MCF 10A (cell line): ENCODE measurements at places on chromosomes 6 and 20. TPM values are rescaled to one million over a fixed set of nuclear protein-coding genes. Genes with fewer than 3 reads are reported as not detected.

The CALHM6 gene
- total RNA-seq, result not detected in 2 replicates

DNA sequence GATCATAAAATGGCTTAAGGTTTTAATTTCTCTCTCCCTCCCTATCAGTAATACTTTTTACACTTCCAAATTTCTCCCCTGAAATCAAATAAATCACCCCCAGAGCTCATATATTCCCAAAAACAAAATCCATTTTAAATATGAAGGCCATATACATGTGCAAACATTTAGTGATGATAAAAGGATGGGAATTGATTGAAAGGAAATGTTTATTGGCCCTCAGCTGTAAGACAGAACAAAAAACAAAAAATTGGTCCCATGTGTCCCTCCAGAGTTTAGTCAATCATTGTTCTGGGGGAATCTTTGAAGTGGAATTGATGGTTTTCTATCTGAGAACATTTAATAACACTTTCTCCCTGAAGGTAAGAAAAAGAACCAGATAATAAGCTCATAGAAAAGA, 91.7 kb downstream of the COL12A1 start:
- DNase-seq, result no peak

GRCh38 chr6:25165800-25166199, 113.4 kb upstream of the CARMIL1 start:
- DNase-seq, result no peak

DNA sequence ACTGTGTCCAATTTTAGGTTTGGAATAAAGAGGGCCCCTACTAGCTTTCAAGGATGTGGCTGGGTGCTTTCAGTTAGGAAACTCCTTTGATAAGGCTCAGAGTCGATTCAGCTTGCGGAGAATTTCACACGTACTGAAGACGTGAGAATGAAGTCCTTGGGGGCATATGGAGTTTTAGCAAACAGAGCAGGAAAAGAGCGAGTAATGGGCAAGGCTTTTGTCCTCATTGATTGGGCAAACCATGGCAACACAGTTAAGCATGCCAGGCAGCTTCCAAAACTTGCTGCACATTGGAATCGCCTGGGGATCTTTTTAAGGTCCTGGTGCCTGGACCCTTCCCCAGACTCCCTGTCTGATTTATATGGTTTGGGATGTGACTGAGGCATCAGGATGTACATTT, 29.2 kb downstream of the ISM1 start:
- DNase-seq, result no peak

DNA sequence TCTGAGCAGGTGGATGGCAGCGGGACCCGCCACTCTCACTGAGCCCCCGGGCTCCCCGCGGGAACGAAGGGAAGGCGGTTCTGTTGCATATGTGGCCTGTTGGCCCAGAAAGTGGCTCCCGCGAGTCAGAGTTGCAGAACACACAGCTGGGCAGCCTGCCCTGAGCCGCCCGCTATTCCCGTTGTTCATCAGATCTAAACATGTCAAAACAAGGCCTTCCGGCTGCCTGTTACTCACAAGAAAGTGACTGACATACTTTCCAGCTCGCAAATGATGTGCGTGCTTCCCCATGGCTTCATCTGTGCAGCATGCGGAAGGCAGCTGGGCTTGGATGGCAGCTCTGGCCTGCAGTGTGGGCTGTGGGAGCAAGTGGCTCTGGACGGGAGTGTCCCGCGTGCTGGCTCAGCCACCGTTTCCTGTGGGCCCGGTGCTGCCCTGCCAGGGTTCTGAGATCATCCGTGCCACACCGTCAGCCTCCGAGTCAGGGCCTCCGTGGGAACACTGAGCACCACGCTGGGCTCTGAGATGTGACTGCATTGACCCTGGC, 227.3 kb downstream of the ERMARD start:
- peak; percentile 83 for DNase-seq

The FKBP5 gene
- 304 and 387 TPM in 2 replicates for total RNA-seq

The CAPN11 gene
- not detected in 2 replicates for total RNA-seq

DNA sequence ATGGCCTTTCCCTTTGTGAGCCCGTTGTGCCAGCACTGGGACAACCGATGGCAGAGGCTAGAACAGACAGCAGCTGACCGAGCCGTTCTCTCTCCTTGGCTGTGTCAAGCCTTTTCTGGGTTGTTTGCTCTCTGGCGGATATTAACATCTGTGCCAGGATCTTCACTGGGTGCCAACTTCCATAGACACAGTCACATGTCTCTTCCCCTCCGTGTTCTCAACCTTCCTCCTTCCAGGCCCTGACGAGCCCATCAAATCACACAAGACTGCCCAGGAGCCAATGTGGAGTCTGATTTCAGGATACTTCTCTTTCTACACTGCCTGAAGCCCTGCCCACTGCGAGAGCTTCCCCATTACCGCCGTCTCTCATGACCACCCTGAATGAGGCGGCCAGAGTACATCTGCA, 111.0 kb upstream of the RALGAPA2 start:
- DNase-seq, result no peak

DNA sequence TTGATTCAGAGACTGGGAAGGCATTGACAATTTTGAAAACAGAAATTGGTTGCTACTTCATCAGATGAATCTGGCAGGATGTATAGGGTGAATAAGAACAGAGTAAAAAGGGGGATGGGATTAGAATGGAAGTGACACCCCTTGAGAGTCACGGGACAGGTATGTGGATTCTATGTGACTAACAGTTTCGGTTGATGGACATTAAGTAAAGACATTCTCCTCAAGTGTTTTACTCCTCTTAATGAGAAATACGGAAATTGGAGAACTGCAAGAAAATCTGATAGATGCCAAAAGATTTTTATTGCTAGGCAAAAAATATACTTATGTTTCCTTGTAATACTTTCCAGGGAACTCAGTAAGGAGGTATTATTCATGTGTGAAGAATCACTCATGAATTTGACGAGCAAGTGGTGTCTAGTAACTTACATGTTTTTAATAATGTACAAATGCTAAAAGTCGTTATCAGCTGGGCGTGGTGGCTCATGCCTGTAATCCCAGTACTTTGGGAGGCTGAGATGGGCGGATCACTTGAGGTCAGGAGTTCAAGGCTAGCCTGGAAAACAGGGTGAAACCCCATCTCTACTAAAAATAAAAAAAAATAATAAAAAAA, 135.8 kb downstream of the KIF16B start:
- DNase-seq, result no peak

GRCh38 chr6:31355583-31355948, 1.4 kb downstream of the HLA-B start:
- no peak for DNase-seq

- DNase-seq, result no peak
Observed at GRCh38 chr6:168013250-168013915, 15.9 kb downstream of the KIF25 start.

DNA sequence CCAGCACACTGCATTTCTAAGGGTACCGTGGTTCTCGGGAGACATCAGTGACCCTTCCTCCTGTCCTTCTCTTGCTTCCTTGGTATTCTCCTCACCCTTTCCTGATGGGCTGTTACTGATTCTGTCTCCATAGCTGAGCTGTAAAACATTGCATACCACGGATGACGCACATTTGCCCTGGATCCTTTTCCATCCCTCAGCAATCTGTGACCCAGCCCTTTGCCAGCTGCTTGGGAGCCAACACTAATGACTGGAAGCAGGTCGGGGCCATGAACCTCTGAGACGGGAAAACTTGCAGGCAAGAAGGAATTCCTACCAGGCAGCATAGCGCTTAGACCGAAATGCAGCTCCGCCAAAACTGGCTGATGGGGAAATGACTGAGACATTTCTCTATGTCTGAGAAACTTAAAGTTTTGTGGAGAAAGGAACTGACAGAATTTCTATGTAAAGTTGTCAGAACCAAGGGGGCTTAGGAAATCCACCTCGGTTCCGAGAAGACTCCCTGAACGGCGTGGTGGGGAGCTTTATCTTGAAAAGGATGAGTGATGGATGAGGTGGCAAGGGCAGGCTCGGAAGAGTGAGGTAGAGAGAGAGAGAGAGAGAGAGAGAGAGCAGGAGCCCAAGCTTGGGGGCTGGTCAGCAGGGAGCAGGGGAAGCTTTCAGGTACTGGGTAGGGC, 19.2 kb downstream of the TUBB2B start:
- DNase-seq, result peak; percentile 80

The LRRN4 gene
- total RNA-seq, result not detected in 2 replicates

The FERMT1 gene
- total RNA-seq, result 25.5 and 43.1 TPM in 2 replicates

DNA sequence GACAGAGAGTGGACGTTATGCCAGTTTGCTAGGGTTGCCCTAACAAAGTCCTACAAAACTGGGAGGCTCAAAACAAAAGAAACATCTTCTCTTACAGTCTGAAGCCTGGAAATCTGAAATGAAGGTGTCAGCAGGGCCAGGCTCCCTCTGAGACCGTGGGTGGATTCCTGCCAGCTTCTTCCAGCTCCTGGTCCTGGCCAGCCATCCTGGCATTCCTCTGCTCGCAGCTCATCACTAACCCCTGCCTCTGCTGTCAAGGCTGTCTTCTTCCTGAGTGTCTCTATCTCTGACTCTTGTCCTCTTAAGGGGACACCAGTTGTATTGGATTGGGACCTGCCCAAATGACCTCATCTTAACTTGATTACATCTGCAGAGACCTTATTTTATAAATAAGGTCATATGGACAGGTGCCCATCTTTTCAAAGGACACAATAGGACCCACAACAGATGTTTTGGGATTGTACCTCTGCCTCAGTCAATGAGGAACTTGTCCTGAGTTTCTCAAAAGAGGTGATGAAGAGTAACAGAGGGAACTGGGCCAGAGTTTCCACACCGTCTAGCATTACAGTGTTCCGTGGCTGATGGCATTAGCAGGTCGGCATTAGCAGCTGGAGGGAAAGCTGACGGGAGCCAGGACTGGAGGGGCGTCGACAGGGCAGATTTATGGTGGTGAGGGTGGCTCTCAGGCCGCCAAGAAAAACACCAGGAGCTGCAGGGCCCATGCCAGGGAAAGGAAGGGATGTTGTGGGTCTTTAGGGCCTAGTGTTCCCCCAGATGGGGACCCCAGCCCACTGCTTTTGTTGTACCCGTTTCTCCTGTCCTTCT, 157.3 kb downstream of the TBXT start:
- no peak for DNase-seq

The FGD2 gene
- not detected in 2 replicates for total RNA-seq

- no peak for DNase-seq
Observed at GRCh38 chr6:157077251-157077650, 246.1 kb downstream of the TMEM242 start.

The HELZ2 gene
- total RNA-seq, result 18.1 and 24.7 TPM in 2 replicates

- DNase-seq, result peak; percentile 17
Observed at GRCh38 chr6:142008016-142008735, 124.5 kb upstream of the GJE1 start.

The VSX1 gene
- not detected in 2 replicates for total RNA-seq

The SH3BGRL2 gene
- total RNA-seq, result 7.1 and 8.8 TPM in 2 replicates

GRCh38 chr6:39923861-39924260, 10.4 kb downstream of the MOCS1 start:
- no peak for DNase-seq

- no peak for DNase-seq
Observed at GRCh38 chr6:141552031-141552430, 580.7 kb upstream of the GJE1 start.

DNA sequence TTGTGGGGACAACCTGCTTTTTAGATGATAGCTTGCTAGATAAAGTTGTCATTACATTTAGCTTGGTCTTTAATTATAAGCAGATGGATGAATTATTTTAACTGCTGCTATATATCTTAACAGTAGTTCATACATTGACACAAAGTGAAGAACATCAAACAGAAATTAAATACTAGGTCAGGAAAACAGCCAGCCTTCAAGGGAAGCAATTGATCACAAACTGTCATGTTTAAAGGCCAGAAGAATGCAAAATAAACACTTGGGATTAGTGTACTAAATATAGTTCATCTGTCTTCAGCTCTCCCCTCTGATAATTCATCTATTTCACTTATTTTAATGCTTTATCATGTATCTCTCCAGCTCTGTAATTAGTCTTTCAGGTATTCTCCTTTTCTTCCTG, 225.1 kb upstream of the FERMT1 start:
- DNase-seq, result no peak

DNA sequence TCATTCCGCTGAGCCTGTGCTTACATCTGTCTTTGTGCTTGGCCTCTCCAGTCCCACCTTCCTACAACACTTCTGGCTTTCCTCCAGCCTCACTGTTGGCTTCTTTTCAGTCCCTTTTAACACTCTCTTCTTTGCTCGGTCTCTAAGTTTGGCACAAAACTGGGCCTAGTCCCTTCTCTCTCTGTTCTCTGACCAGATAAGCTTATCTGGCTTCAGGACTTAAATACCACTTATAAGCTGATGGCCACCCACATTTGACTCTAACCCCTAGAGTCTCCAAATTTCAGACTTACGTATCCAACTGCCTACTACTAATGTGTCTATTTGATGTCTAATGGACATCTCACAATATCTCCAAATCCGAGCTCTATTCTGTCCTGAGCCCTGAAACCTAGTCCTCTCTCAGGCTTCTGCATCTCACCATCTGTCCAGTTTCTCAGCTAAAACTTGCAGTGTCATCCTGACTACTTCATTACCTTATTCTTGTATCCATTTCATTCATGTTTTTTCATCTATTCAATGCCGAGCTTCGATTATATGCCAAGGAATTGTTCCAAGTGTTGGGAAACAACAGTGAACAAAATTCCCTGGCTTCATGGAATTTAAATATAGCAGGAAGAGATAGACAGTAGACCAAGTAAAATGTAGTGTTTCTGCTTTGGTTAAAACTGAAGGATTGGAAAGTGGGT, 40.1 kb downstream of the TBPL1 start:
- DNase-seq, result no peak

DNA sequence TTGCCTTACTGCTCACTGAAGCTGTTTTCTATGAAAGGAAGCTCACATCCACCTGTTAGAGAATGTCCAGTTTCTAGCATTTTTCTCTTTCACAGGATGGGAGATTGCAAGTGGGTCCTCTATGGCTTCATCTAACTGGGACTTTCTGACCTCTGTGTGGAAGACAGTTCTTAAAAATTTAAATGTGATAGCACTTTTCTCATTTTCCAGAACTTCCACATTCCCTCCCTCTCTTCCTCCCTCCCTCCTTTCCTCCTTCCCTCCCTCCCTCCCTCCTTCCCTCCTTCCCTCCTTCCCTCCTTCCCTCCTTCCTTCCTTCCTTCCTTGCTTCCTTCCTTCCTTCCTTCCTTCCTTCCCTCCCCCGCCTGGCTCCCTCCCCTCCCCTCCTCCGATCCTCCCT, 291.1 kb downstream of the DOK5 start:
- DNase-seq, result no peak

- no peak for DNase-seq
Observed at GRCh38 chr6:162395181-162395580, 332.4 kb downstream of the PRKN start.

The SNPH gene
- 2.2 and 2.6 TPM in 2 replicates for total RNA-seq

The CST1 gene
- total RNA-seq, result not detected in 2 replicates

GRCh38 chr6:156160007-156160794, 617.0 kb upstream of the ARID1B start:
- no peak for DNase-seq

The CTCFL gene
- not detected in 2 replicates for total RNA-seq

DNA sequence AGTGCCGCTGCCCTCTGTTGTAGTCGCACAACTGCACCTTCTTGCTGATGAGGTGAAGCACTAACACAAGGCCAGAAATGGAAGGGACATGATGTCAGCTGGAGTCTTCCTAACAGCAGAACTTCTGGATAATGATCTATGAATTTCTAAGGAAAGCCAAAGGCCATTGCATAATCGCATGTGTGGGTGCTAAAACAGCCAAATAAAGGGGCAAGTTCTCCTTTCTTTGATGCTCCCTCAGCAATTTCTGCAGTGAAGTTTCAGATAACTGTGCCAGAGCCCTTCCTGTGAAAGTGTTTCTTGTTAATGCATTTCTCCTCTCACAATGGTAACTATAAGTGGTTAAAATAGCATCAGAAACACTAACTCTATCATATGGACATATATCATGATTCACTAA, 8.0 kb upstream of the F13A1 start:
- no peak for DNase-seq
